Activated naive CD4-positive, alpha-beta T cell treated with anti-CD3 and anti-CD28 coated beads, Interleukin-2, amount 50 U/mL, for 72 hours (primary cell): ENCODE measurements at places on chromosomes 1 and 21.

DNA sequence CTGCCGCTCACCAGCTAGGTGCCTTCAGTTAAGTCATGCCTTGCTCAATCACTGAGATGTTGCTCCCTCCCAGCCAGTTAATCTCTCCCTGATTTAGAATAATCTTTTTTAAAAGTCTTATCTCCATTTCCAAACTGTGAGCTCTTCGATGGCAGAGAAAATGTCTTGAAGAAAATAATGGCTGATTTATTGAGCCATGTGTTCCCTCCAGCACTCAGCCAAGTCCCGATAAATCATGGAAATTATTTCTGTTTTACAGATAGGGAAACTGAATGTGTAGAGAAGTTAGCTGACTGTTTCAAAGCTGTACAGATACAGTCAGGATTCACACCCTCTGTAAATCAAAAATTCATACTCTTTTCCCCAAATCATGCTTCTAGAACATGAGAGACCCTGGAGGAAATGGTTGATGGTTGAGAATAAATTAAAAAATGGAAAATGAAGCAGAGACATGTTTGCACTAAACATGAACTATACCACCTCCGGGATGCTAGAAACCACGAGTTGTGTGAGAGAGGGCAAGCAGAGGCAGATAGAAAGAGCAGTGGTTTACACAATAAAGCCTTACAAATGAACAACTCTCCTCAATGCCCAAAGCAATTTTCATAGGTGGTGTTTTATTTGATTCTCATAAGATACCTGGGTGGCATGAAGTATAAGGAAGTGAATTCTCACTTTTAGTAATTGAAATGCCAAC lies 376.4 kb downstream of the PLPP3 start:
- DNase-seq, result no peak

GRCh38 chr1:155013632-155014031 lies 11.0 kb downstream of the ZBTB7B start:
- DNase-seq, result no peak

- no peak for DNase-seq
These were observed 176.0 kb downstream of the PLPP3 start for GRCh38 chr1:56403321-56403720.

DNA sequence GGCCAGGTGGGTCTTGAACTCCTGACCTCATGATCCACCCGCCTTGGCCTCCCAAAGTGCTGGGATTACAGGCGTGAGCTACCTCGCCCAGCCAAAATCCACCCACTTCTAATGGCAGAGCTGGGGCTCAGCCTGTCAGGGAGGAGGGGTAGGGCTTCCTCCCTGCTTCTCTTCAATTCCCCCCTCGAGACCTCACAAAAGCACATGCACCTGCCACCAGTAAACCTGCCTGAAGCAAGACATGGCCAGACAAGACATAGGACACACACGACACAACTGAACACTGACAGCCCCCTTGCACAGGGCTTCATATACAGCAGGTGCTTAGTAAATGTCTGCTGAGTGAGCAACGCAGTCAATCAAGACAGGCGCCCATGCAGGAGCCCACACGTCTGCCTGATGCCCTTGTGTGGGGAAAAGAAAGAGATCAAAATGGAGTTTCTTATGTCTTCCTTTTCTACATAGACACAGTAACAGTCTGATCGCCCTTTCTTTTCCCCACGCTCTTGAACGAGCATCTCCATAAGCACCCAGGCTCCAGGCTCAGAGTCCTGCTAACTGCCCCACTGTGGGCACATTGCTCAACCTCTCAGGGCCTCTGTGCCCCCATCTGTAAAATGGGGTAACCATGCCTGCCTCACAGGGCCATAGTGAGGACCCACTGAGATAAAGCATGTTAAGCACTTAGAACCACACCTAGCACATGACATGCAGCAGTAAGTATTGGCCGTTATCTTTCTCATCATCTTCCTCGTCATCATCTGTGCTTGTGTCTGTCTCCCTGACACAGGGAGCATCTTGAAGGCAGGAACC lies 8.8 kb downstream of the SDC3 start:
- DNase-seq, result no peak

GRCh38 chr1:209835782-209836298 lies 8.1 kb downstream of the UTP25 start:
- peak; percentile 25 for DNase-seq

DNA sequence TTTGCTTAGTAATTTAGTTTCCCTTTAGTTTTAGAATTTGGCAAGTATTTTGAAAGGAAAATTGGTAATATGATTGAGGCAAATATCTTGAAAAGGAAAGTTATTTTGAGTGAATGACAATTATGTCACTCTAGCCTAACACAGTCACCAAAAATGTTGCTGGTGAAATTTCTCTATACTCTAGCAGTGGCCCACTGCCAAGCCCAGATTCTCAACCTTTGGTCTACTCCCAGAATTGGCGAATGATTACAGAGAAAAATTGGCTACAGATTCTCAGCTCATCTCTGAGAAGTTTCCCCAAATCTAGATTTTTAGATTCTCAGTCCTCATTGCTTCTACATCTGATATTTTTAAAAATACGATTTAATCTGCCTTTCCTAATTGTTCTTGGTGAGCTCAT lies 84.9 kb downstream of the PIGK start:
- no peak for DNase-seq

DNA sequence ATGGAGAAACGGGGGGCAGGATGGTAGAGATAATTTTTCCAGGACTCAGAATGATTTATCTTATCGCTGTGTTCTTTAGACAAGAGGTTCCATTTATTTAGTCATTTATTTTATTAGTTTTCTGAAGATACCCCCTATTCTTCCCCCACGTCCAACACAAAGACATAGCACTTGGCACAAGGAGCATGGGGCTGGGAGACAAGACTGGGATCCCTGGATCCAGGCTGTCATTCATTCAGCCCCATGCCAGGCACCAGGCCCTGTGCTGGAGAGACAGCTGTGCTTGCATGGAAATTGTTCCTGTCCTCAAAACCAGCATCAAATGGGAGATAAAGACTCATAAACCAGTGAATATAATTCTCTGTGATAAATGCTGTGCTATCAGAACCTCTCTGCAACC lies 27.1 kb upstream of the PLXNA2 start:
- DNase-seq, result no peak

GRCh38 chr1:205610036-205610435 lies 21.8 kb downstream of the ELK4 start:
- no peak for DNase-seq

DNA sequence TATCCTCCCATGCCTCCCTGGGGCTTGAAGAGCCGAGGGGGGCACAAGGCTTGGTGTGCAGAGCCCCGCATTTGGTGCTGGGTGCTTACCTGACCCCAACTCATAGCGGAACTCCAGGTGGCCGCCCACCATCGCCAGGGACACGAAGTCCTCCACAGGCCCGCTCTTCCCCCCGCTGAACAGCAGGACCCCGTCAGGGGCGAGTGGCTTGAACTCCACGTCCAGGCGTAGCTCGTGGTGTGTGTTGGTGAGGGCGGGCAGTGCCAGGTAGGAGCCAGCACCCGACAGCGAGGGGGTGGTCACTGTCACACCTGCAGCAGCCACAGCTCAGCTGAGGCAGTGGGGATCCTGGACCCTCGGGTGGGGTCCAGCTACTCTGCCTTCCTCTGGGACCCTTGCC lies 17.2 kb downstream of the LDLRAD2 start:
- no peak for DNase-seq
